AG09309 (cell line): ENCODE measurements at places on chromosomes 4 and X.

DNA sequence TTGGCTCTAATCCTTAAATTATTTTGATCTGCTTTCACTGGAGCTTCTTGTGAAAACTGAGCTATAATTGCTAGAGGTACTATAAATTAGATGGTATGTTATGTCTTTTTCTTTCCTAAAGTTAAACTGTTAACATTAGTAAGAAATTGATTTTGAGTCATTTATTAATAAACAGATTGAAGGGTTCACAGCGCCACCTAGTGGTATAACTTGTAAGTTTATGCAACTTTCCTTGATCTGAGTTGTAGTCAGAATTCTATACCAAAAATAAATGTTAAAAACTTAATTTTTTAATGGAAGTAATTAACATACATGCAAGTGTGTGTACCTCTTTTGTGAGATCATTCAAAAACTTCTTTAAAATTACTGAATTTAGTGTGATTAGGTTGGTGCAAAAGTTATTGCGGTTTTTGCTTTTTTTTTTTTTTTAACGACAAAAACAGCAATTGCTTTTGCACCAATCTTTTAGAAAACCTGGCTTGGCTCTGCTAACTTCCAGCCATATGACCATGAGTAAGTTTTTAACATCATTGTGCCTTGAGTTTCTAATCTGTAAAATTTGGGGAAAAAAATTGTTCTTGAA is 151.5 kb downstream of the CENPC start:
- peak; percentile 7 for DNase-seq

DNA sequence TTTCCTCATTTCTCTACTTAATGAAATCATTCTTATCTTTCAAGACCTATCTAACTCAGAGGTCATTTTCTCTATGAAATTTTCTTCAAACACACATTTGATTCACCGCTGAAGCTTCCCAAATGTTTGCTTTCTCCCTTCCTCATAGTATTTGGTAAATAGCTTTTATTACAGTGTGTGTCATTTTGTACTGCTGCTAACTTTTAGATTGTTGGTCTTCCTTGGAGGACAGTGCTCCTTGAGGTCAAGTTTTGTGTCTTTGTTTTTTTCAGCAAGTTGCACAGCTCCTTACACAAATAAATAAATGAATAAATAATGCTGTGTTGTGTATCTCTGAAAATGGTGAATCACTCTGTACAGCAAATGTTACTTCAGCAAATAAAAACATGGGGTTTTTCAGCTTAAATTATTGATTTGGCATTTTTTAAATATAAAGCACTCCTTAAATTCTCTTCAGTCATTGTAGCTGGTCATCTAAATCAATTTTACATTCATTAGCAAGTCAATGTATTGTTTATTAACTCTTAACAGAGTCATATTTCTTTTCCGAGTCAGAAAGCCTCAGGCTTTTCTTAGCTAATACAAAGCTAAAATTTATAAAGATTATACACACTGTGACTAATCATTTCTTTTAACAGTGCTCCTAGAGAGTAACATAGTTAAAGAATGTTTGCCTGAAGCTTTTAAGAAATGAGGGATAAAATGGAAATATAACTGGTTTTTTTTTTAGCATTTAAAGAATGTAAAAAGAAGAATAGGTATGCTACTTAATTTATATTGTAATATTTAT is 30.1 kb upstream of the MAD2L1 start:
- DNase-seq: no peak

- DNase-seq: peak; percentile 53
Observed at GRCh38 chr4:182113779-182114178, 129.4 kb upstream of the TENM3 start.

DNA sequence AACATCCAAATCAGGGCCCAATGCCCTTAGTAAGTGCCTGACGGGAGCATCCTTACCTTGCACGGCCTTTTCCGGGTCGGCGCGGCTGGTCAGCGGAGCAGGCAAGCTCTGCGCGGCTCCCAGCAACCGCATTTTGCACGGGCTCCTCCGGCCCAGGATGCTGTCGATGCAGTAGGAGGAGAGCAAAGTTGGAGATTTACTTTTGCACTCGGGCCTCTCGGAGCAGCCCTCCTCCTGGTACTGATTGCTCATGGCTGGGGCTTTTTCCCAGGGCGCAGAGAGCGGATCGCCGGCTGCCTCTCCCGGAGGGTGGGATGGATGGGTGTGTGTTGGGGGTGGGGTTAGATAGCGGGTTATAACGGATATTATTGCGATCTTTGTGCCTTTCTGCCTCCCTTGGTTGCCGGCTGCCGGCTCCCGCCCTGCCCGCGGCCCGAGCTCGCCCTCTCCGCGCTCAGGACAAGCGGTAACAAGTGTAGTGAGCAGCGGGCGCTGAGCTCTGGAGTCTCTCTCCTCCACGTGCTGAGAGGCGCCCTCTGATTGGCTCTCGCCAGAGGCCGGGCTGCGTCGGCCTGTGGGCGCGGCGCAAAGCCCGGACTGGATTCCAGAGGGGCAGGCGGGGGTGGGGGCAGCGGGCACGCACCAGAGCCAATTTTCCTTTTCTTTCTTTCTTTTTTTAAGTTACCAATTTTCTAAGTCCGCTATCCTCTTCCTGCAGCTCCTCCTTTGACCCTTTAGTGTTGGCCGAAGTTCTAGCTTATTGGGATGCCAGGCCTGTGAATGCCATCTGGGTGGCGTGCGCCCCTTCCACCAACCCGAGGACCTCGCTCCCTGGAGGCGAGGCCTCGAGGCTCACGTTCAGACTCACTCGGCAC is at the start of gene ARX:
TSS of gene ARX (minus strand) at position 480 of the 875 bp plus-strand sequence. CDS start at position 252, 228 bp downstream.
- no peak for DNase-seq

- no peak for DNase-seq
Observed at GRCh38 chr4:4549534-4549933, 7.7 kb upstream of the STX18 start.

DNA sequence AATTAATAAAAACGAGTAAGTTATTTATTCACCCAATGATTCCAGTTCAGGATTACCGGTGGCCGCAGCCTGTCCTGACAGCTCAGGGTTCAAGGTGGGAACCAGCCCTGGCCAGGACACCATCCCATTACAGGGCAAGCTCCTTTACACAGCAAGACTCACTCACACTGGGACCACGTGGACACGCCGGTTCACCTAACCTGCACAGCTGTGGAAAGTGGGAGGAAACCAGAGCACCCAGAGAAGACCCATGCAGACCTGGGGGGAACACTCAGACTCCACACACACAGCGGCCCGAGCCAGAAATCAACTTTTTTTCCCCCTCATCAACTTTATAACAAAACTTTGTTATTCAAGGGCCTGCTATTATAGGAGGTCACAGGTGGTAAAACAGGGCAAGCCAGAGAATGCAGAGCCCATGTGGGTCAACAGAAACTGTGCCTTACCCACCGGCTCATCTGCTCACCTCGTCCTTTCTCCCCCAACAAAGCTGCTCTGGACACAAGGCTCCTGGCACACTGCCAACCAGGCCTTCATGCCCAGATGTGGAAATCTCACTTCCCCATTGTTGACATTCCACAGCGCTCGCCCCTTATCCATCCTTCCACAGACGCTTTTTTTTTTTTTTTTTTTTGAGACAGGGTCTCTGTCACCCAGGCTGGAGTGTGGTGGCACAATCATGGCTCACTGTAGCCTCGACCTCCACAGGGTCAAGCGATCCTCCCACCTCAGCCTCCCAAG is 8.0 kb upstream of the ODAPH start:
- no peak for DNase-seq

- DNase-seq: no peak
Observed at GRCh38 chr4:180668732-180669131, 1574.5 kb upstream of the TENM3 start.

GRCh38 chr4:140137671-140138070 is 16.3 kb downstream of the MAML3 start:
- no peak for DNase-seq

DNA sequence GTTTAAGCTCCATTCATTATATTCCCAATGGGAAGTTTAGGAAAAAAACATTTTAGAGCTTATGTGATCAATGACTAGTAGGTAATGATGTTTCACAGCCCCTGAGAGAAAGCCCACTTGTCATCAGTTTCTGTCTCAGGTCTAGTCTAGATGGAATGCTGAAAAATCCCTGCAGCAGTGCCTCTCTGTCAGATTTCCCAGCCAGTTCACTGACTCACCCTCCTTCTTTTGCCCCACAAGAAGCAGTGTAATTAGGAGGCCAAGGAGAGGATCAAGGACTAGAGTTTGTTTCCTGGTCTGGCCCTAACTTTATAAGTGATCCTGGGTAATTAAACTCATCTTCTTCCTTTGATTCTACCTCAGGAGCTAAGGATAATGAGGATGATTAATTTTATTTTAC is 118.7 kb upstream of the ANXA3 start:
- DNase-seq: no peak

- no peak for DNase-seq
Observed at GRCh38 chr4:147942729-147943128, 210.8 kb downstream of the ARHGAP10 start.

- DNase-seq: no peak
Observed at GRCh38 chr4:27720010-27720766, 859.5 kb downstream of the STIM2 start.

GRCh38 chr4:81786063-81786763 is 314.5 kb upstream of the RASGEF1B start:
- no peak for DNase-seq

- no peak for DNase-seq
Observed at GRCh38 chr4:176741253-176741652, 51.5 kb downstream of the VEGFC start.
